ENCODE measurements at places on chromosomes 3 and 15.

DNA sequence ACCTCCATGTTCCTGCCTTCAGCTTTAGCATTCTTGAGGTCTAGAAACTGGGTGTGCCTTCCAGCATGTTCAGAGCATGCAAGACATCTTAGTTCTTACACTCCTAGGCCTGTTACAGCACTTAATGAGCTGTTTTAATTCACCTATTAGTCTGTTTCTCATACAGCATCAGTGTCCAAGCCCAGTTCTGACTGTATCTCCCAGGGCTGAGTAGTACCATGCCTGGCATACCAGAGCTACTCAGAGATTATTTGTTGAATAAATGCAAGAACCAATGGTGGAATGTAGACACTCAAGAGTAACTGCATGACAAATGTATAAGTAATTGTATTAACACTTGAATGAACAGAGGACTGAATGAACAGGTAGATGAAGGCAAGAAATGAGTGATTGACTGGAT, 61.8 kb upstream of the SCN5A start:
- no peak for DNase-seq

DNA sequence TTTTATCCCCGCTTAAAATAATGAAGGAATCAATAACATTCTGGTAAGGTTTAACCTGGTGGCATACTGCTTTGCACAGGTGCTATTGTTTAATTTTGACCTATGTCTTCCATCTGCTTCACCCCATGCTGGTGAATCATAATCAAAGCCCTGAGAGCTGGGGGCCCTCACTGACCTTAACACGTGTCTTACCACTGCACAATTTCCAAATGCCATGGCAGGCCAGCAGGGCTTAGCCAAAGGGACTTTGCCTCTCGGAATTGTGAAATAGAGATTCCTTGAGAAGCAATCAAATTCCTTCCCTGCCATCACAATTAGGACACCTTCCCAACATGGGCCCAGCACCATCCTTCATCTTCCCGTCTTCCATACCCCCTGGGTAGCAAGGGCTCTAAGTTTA, 242.6 kb upstream of the THBS1 start:
- no peak for DNase-seq

- DNase-seq = no peak
Observed at GRCh38 chr15:56968821-56969220, 50.4 kb downstream of the TCF12 start.

DNA sequence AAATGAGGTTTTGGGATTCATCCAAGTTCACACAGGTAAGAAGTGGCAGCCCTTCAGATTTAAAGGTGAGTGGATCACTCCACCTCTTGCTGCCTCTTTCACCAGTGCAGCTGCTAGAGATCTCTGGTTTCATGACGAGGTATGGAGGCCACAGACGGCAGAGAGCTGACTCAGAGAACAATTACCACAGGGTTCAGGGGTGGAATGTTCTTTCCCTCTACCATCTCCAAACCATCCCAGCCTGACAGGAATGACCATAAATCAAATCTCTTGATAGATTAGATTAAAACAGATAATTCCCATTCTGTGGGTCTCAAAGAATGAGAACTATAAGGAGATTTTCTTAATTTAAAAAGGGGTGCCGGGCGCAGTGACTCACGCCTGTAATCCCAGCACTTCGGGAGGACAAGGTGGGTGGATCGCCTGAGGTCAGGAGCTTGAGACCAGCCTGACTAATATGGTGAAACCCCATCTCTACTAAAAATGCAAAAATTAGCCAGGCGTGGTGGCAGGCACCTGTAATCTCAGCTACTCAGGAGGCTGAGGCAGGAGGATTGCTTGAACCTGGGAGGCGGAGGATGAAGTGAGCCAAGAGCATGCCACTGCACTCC, 174.2 kb upstream of the ATP11B start:
- DNase-seq = no peak

DNA sequence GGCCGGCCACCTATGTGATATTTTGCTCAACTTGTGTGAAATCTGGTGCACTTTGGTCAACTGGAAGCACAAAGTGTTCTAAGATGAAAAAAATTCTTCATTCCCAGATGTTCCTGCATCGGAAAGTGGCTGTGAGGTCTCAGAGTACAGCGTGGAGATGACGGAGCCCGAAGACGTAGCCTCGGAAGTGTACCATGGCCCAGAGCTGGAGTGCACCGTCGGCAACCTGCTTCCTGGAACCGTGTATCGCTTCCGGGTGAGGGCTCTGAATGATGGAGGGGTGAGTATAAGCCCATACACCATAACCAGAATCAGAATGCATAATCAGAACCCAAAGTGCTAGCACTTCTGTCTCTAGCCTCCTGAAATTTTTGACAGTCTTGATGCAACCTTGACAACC, 104.3 kb downstream of the GHSR start:
- DNase-seq = no peak

- no peak for DNase-seq
Observed at GRCh38 chr3:106703524-106703923, 673.7 kb upstream of the CCDC54 start.

DNA sequence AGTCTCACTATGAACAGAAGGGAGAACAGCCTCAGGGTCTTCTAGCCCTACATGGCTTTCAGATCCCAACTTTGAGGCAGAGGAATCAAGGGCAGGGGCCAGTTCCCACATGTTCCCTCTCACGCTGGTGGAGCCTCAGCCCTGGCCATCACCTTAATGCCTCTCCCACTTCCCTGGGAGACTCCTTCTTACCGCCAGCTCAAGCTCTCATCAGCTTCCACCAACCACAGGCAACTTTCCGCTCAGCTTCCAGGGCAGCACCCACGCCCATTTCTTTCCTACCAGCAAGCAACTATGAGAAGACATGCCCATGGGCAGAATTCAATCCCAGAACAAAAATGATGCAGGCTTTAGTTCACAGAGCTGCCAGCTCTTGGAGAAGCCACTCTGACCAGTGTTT, 63.5 kb downstream of the RUBCN start:
- DNase-seq = no peak

GRCh38 chr3:141089339-141090152, 38.4 kb downstream of the SPSB4 start:
- no peak for DNase-seq

- no peak for DNase-seq
Observed at GRCh38 chr15:70299931-70300869, 202.5 kb upstream of the TLE3 start.

DNA sequence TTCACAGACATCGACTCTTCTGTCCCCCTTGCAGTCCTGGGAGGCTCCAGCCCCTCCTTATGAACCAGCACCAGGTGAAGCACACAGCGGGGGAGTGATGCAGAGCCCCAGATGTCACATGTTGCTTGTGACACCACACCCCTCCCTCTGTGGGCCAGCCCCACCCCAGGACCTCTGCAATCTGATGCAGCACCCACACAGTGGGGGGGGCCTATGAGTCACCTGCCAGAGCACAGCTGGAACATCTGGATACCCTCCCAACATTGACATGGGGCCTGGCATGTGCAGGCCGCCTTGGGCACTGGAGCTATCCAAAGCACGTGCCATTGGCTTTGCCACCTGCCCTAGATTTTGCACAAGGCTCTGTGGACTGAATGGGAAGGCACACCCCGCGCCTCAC, 70.5 kb downstream of the FEM1B start:
- DNase-seq = no peak

- DNase-seq = no peak
Observed at GRCh38 chr3:184791171-184791570, 20.8 kb upstream of the VPS8 start.

DNA sequence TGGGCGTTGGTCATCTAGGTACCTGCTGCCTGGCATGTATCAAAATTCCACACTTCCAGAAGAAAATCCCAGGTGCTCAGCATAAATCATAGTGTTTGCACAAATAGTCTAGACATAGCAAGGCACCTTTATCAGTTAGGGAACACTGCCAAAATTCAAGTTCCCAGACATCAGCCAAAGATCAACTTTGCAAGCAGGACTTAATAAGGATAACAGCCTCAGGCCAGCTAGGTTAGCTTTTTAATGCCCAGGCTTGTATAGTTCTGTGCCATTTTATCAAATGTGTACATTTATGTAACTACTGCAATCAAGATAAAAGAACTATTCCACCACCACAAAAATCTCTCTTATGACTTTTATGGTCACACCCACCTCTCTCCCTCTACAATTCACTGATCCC, 30.7 kb downstream of the DZIP3 start:
- DNase-seq = no peak

DNA sequence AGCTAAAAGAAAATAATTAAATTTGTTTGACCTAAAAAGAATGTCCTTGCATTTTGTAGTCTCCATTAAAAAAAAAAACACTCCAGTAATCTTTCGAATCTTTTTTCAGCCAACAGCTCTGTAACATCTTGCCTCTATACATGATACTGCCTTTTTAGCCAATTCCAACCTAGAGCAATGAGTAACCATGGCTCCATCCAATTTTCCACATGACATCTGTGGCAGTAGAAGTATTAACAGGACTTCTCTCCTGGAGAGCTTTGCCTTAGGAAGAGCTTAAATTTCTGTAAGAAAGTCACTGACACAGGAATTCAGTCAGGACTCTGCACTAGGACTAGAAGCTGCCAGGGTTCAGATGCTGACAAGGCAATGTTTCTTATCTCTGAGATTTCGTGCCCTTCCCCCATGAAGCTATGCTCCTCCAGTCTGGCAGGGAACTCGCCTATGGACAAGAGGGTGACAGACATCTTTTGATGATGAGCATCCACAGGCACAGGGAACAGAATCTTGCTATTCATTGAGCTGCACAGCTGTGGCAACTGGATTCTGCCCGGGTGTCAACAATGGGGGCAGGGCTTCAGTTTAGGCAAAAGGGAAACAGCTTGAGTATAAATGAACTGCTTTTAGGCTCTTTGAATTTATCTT, 81.8 kb downstream of the ALCAM start:
- no peak for DNase-seq
